ENCODE measurements at places on chromosomes 7 and 10.

DNA sequence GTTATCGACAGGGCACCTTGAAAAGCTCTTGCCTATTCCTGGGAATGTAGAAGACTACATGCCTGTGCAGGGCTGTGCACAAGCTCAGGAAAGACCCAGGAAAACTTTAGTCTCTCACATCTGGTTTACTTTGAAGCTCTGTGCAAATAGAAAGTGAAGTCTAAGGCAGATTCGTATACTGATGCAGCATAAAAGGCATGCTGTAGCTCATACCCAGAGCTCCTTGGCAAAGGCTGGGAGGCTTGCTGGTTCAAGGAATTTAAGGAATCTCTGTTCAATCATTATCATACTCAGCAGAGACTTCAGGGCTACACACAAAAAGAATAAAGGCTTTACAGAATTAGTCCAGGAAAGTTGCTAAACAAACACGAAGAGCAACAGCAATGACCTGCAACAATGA, 192.0 kb downstream of the OTUD1 start:
- peak; percentile 1 for DNase-seq

DNA sequence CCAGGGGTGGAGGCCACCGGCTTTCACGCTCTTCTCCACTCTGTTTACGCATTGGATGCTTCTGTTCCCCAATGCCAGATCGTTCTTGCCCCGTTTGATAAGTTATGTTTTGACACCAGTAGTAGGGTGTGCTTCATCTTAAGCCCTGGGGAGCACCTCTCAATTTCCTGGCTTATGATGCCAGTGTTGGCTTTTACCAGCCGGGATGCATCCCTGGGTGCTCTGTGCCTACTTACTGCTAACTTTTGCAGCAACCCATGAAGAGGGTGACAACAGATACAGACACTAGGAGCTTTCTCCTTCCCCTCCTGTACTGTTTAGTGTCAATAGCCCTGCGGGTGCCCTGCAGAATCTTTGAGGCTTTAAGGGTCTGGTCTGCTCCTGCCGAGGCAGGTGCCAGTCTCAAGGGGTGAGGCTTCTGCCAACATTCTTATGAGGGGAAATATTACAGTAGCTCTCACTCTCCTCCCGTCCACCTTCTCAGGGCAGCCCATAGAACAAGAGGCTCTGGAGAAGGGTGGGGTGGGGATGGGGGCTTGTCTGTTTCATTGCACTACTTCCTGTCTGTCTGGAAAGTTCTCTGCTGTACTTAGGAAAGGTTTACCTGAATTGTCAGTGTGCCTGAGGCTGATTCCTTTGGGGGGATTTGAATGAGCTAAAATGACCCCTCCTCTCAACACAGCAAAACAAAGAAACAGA, 23.3 kb downstream of the ADCY1 start:
- no peak for DNase-seq

GRCh38 chr10:78829565-78829964, 239.2 kb upstream of the ZMIZ1 start:
- no peak for DNase-seq

GRCh38 chr7:66142996-66143395, 28.3 kb downstream of the CRCP start:
- no peak for DNase-seq

DNA sequence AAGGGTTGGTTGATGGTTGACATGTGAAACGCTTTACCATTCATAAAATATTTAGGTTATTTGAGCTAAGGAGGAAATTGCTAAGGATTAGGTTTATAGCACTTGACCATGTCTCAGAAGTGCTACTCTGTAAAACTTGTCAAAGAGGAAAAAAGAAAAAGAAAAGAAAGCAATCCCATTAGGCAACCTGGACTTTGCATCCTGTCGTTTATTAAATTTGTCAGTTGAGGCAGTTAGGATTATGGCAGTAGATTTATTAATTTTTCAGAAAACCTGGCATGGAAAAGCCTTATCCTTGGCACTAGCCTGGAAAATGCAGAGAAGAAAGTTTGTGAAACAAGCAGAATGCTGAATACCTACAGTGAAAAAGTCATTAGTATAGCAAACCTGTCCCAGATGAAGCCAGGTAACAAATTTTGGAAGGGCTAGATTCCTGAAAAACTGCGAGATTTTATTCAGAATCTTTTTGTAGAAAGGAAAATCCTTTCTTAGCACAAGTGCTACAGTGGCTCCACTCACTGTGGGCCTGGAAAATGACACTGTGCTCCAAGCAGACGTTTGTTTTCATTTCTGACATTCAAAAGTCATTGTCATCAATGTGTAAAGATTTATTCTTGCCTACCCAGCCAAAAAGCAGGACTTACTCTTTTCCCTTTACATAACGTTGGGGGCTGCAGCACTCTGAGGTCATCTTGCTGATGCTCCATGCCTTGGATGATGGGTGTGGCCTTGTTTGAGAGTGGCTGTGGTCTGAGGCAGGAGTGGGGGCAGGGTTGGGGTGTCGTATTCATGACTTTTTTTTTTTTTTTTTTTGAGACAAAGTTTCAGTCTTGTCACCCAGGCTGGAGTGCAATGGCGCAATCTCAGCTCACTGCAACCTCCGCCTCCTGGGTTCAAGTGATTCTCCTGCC, 664.9 kb downstream of the SUGCT start:
- DNase-seq, result no peak
